ENCODE measurements at places on chromosomes 2 and 18.

- peak; percentile 85 for DNase-seq
Observed at GRCh38 chr2:181810823-181811695, 80.5 kb upstream of the ITPRID2 start.

- DNase-seq: no peak
Observed at GRCh38 chr2:170533156-170533555, 182.0 kb upstream of the SP5 start.

- no peak for DNase-seq
Observed at GRCh38 chr2:150486539-150487484, 655 bp downstream of the RND3 start.

- DNase-seq: no peak
Observed at GRCh38 chr2:241809383-241810306, 652 bp downstream of the NEU4 start.

DNA sequence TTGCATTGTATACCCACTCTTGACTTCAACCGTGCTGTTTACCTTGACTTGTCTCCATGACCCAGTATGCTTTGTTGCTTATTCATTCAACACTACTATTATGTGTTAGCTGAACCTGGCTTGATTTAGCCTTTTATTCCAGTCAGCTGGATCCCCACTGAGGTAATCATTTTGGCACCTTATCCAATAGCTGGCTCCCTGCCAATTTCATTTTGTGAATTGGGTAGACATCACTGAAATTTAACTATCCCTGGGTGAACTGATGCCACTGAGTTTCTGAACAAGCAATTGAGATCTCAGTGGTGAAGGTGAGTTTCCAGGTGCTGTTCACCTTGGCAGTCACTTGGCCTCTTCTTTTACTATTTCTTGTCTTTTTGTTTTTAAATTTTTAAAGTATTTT is 584.3 kb downstream of the ADCYAP1 start:
- DNase-seq: no peak

GRCh38 chr2:10186868-10187535 is 64.5 kb downstream of the RRM2 start:
- DNase-seq: no peak

- DNase-seq: no peak
Observed at GRCh38 chr2:215548714-215549113, 112.8 kb upstream of the FN1 start.

GRCh38 chr2:237353215-237353614 is 60.7 kb downstream of the COL6A3 start:
- DNase-seq: no peak

GRCh38 chr2:239865059-239865639 is 160.0 kb downstream of the NDUFA10 start:
- no peak for DNase-seq

DNA sequence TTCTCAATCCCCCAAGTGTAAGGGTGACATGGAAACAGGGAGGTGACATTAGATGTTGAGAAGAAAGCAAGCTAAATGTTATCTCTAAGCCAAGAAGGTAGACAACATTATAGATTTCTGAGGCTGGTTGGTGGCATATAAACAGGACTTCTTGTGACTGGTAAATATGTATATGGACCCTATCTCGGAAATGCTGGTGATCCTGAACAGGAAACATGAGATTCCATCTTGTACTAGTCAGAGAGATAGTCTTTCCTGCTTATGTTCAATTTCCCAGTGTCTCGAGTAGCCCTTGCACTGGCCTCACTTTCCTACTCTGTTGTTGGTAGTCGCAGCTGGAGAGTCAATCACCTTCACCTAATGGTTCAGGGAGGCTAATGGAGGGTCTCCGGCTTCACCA is 26.8 kb downstream of the MOGAT1 start:
- no peak for DNase-seq

DNA sequence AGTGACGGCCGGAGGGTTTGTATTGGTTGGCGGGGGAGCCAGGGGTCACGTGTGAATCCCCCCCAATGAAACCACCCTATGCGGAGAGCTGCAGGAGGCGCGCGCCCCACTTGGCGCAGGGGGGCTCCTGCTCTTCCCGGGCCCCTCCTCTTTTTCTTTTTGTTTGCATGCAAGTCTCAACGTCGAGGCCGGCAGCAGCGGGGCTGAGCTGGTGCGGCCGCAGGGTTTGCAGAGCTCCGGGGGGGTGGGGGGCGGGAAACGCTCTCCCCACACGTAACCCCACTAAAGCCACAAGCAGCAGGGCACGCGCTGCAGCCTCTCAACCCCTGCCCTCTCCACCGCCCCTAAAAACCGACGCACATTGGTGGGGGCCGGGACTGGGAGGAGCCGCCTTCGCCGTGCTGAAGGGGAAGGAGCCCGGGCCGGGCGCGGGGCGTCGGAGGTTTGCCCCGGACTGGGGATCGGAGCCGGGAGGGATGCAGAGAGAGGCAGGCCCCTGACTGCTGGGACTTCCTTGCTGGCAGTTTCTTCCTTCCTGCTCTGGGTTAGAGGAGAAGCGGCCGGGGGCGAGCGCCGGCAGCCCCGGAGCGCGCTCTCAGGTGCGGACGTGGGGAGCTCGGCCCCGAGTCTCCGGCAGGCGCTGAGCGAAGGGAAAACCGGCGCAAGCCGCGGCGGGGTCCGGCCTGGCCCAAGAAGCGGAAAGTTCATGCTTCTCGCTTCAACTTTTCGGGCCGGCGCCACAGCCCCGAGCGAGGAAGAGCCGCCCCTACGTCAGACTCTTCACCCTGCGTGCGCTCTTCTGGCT is 864 bp downstream of the LBH start:
- no peak for DNase-seq

DNA sequence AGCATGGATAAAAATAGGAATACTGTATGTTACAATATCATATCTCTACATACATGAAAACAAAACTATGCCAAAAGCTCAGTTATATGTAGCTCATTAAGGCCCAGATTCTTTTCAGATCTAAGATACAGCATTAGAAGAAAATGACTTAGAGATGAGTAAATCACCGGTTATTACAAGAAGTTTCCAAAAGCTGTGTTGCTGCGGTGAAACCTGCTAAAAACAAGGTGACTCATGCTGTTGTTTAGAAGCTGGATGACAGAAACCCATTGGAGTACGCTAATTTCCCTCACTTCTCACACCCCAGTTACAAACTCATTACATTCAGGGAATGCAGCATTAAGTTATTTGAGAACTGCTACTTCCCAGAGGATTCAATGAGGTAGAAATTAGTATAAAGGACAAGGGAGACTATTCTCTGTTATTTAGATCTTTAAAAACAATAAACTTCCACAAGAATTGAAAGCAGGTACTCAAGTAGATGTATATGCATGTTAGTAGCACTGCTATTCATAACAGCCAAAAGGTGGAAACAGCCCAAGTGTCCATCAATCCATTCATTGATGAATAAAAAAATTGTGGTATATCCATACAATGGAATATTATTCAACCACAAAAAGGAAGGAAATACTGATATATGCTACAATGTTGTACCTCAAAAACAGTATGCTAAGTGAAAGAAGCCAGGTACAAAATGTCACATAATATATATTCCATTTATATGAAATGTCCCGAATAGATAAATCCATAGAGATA is 32.6 kb downstream of the RBKS start:
- no peak for DNase-seq

DNA sequence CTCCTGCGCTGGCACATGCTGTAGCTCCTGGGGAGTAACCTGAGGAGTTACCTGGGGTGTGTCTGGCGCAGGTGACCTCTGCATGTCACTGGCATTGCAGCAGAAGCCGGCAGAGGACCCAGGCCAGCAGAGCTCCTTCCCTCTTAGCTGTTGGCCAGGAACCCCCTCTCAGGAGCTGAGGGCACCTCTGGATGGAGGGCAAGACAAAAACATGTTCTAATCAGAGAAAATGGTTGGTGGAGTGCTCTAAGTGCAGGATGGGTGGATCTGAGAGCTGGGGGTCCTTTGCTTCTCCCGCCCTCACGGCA is 44.9 kb upstream of the SNTG2 start:
- DNase-seq: no peak

DNA sequence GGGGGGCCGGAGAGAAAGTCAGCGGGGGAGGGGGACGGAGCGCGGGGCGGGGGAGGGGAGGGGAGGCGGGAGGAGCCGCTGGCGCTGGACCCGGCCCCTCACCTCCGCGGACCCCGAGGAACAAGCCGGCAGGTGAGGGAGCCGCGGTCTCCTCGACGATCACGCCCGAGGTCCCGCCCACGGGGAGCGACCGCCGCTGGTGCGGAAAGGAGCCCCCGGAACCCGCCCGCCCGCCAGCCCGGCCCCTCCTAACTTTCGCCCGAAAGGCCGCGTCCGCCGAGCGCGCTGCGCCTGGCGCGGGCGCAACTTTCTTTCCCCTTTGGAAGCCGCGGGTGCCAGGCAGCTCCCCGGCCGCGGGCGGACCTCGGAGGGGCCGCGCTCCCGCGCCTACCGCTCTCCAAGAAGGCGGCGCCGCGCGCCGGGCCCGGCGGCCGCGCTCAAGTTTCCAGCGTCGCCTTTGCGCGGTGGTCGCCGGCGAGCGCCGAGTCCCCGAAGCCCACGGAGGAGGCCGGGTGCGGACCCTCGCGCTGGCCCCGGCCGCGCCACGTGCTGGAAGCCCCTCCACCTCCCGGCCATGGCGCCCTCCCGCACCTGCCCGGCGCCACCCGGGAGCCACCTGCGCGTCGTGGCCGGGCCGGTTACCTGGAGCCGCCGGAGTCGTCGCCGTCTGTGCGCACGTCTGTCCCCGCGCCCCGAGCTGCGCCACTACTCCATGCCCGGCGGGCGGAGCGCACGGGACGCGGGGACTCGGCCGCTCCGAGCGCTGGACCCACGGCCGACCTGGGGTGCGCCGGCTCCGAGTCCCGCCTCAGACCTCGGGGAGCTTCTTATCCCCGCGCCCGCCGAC is at the start of gene ALKAL2:
ALKAL2 (minus strand) TSS at position 181 of the 847 bp plus-strand sequence. CDS start 256 bp downstream, outside the sequence.
- no peak for DNase-seq

DNA sequence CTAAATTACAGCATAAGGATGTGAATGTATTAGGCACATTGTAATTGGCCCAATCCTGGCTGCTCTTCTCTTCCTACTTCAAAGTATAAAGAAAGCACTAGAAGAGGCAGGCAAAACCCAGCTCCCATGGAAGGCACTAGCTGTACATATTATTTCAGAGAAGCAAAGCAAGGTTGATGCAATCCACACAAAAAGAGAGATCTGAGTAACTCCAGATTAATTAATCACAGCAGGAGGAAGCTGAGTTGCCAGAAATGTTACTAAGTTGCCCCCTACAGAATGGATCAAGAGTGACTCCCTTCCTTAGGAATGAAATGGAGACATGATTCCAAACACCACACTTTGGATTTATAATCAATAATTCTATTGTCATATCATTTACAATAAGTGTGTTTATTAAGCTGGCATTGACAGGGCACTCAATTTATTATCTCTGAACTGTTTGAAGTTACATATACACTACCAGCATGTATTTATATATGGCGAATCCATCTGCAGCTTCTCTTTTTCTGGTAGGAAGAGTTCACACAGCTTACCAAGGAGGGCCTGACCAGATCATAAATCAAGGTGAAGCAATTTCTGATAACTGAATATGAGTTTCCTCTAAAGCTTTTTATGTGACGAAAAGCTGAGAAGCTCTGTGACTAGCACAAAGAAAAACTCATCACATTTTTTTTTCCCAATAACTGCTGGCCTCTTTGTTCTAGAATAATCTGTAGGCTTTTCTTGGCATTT is 393.1 kb upstream of the LYPD1 start:
- no peak for DNase-seq

DNA sequence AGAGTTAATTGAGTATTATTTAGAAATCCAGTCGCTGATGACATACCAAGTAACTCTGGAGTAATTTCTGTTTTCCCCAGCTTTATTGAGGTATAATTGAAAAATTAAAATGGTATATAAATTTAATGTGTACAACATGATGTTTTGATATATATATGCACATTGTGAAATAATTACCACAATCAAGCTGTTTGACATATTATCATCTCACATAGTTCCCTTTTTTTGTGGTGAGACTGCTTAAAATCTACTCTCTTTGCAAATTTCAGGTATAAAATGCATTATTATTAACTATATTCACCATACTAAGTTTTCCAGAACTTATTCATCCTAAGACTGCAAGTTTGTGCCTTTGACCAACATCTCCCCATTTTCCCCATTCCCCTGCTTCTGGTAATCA is 25.0 kb upstream of the SPAG16 start:
- no peak for DNase-seq

DNA sequence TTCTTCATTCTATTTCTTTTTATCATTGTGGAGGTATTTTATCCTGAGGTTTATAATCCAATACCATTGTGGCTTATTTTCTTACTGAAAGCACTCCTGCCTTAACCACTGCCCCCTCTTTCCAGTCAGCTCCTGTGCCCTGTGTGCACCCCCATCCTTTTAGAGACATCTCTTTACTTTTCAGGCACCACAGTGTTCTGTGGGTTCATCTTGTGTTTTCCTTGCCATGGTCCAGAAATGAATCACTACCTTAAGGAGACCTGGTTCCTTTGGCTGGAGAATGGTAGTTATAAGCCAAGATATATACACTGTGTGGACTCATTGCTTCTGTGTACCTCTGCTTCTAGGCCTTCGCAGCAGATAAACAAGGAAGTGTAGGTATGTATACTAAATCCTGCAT is 278.3 kb downstream of the PTGR3 start:
- DNase-seq: no peak

DNA sequence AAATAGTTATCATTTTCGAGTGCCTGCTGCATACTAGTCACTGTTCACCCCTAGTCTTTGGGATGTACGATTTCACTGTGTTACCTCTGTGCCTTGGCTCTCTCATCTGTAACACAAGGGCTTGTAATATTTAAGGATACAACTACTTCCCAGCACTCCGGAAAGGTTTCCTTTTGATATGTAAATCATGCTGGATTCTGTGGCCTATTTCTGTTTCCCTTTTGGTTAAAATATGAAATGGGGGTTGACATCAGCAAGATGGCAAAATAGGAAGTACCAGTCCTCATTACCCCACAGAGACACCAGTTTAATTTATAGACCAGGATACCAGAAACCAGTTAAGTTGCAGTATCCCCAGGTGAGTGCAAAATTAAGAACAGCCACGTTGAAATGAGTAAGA is 23.5 kb downstream of the PSMG2 start:
- DNase-seq: no peak

- no peak for DNase-seq
Observed at GRCh38 chr2:205771666-205772065, 89.4 kb downstream of the NRP2 start.

- no peak for DNase-seq
Observed at GRCh38 chr2:15284614-15285013, 276.5 kb downstream of the NBAS start.

- DNase-seq: no peak
Observed at GRCh38 chr2:28697602-28698149, 54.0 kb upstream of the PPP1CB start.

DNA sequence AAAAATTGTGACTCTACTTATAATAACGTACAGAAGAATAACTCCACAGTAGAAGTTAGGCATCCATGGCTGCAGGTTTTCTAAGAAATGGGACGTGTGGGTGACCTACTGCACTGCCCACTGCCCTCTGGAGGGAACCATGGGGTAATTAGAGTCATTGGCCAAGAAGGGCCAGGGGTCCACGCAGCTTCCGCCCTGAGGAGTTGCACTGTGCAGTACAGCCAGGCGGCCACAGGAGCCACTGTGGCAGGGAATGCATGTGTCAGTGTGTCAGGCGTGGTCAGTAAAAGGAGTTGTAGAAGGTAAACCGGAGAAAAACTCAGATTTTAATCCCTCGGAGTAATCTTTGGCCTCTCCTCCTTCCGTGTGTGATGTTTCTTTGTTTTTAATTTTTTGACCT is 24.8 kb downstream of the NCK2 start:
- no peak for DNase-seq

Measured in SW 1271 (cell line).